ENCODE measurements at places on chromosomes 1 and 21.

GRCh38 chr1:21842606-21843162 is 30.6 kb downstream of the LDLRAD2 start:
- no peak for DNase-seq

DNA sequence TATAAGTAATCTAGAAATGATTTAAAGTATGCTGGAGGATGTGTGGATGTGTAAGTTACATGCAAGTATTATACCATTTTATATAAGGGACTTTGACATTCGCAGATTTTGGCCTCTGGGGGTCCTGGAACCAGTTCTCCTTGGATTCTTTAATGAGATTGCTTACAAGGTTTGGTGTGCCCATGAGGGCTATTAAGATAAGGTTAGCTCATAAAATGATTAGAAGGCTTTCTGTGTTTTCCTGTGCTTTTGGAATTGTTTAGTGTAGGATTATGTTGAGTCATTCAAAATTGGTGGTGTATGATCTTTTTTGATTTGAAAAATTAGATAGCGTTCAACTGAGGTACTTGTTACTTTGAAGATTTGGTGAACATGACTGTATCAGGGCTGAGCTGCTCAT is 5.6 kb downstream of the USP25 start:
- no peak for DNase-seq

DNA sequence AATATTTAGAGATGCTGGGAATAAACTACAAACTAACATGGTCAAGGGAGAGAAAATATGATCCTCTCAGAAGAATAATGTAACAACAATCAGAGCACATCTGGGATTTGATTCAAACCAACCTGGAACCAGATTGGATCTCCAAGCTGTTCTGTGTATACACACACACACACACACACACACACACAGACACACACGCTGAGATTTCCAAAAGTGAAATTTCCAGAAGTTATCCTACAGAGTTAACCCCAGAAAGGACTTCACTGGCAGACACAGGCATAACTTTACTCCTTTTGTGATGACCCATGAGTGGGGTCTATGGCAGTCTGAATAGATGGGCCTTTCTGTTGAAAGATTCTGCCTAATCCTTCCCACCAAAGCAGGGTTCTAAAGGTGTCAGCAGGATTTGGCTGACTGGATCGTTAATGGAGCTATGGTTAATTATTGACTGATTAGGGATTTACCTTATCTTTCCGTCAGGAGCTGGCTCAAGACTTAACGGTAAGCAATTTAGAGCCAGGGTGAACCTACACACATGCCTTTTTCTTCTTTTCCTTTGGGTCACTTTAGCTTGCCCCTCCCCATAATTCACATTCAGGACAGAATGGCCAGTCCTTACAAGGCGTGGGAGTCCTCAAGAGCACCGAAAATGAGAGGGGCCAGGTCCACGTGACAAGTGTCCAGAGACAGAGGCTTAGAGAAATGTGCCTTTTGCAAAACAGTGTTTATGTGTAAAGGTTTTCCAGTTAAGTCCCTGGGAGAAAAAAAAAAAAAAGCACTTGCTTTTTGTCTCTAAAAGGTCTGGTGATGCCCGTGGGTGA is 10.9 kb upstream of the PROX1 start:
- no peak for DNase-seq

- peak; percentile 85 for DNase-seq
Observed at GRCh38 chr1:201895913-201896807, 7.5 kb downstream of the SHISA4 start.

DNA sequence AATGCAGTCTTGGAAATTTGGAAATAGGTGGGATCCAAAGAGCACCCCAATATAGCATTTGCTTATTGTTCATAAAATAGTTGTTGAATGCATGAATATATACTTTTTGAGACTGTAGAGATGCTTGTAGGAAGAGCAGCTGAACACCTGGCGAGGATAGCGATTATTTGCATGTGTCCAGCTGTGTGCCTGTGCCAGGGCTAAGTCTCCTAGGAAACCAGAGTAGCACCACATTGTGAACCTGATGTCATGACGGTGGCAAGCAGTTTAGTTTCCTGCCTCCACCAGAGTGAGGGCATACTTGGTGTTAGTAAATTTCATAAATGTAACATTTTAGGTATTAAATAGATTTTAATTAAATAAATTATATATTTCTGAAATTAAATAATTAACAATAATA is 37.3 kb upstream of the IRF2BP2 start:
- no peak for DNase-seq

DNA sequence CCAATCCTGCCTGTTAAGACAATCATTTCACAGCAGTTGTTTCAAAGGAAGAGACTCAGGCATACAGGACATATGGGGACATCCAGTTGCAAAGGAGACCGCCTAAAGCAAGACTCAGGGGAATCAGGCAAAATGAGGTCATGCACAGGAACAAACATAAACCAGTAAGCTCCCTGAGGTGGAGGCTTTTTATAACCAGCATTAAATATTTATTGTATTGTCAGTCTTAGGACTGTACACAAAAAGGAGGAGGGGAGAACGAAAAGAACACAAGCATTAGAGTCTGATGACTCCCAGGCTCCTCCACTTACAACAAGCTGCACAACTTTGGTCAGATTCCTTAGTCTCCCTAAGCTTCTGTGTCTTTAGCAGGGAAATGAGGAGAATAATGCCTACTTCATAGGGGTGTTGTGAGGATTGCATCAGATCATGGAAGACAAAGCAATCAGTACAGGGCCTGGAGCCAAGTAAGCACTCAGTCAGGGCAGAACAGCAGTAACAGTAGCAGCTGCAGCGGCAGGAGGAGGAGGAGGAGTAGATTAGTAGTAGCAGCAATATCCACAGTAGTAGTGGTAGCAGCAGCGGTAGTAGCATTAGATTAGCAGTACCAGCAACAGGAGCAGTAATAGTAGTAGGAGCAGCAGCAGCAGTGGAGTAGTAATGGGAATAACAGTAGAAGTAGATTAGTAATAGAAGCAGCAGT is 54.2 kb upstream of the SPATA6 start:
- DNase-seq: no peak

DNA sequence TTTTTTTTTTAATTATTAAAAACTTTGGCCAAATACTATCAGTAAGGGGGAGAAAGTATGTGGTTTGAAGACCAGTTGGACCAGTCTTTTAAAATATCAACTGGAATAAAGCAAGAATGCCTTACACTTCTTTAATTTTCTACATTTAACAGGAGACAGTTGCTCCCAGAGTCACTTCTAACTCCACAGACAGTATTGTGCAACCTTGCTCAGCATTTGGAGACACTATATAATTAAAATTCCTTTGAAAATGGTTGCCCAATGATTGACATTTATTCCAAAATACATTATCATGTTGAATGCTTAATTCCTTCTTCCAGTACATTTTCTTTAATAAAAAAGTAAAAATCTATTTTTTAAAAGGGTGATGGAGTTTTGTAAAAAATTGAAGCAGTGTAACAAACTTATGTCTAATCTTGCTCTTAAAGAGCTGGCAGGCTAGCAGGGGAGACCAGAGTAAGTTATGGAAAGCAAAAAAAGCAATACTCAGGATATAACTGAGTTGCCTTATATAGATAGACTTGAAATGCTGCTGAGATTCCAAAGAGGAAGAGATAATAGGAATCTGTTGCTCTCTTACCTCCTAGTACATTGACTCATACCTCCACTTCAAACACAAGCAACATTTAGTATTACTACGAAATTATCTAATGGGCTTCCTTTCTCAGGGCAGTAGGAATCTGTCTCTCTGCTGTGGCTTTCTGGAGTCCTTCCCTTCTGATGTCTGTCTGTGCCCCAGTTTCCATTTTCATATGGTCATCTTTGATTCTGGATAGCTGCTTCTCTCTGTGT is 69.7 kb upstream of the RGL1 start:
- no peak for DNase-seq

- no peak for DNase-seq
Observed at GRCh38 chr1:62208970-62209369, 14.3 kb downstream of the L1TD1 start.

- no peak for DNase-seq
Observed at GRCh38 chr21:41713495-41714281, 53.2 kb downstream of the RIPK4 start.

- no peak for DNase-seq
Observed at GRCh38 chr1:167904652-167905130, 9.2 kb downstream of the ADCY10 start.

DNA sequence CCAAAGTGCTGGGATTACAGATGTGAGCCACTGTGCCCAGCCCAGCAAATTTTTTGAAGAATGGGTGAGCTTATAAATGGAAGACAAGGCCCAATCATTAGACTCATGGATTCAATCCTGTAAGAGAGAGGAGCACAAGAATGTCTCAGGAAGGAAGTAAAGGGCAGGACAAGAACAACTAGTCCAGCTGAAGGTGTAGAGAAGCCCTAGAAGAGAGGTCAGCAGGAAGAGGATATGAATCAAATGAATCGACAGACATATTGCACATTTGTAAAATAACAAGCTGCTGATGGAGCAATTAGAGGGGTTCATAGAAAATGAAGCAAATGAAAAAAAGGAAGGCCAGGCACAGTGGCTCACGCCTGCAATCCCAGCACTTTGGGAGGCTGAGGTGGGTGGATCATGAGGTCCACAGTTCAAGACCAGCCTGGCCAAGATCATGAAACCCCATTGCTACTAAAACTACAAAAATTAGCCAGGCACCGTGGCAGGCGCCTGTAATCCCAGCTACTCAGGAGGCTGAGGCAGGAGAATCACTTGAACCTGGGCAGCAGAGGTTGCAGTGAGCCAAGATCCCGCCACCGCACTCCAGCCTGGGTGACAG is 74.9 kb downstream of the MIS18A start:
- DNase-seq: no peak

GRCh38 chr1:230807029-230807428 is 59.8 kb downstream of the CAPN9 start:
- peak; percentile 28 for DNase-seq

DNA sequence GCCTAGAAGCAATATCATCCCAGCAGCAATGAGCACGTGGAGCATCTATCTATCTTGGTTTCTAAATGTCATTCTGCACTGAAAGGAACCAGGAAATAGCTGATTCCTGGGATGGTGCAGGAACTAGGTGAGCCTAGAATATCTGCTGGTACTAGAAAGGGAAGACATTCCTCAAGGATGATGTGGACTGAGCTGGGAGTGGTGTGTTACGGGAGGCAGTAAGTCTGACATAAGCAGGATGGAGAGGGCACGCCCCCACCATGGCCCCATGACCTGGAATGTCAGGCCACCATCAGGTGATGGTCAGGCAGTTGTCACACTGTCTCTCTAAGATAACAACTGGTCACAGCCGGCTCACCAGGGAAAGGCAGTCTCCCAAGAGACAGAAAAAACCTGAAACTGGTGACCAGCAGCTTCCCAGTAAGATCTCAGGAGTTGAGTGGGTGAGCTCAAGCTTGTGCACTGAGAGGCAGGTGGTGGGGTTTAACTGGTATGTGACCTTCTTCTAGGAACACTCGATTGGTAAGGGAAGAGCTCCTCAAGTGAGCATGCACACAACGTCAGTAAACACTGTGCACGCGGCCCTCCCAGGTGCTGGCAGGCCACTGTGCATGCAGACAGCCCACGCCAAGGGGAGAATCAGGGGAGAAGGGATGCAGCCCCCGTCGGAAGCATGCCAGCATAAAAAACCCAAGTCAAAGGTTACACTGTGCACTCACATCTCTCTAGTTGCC is 148.7 kb downstream of the ADSS2 start:
- DNase-seq: no peak

DNA sequence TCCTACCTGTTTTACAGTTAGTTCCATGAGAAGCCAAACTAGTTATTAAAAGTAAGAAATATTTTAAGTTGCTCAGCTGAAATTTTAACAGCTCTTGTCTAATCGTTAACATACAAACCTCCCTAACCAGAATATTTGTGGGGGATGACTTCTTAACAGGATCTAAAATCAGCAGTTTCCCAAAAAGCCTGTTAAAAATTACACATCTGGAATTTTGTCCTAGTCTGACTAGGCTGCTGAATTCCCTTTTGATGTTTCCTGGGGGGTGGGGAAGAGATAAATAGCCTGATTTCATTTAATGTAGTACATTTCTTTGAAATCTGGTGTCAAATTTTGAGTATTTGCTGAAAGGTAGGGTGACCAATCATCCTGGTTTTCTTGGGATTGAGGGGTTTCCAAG is 78.8 kb upstream of the ARHGAP29 start:
- no peak for DNase-seq

- no peak for DNase-seq
Observed at GRCh38 chr1:232635778-232636356, 5.9 kb upstream of the SIPA1L2 start.

DNA sequence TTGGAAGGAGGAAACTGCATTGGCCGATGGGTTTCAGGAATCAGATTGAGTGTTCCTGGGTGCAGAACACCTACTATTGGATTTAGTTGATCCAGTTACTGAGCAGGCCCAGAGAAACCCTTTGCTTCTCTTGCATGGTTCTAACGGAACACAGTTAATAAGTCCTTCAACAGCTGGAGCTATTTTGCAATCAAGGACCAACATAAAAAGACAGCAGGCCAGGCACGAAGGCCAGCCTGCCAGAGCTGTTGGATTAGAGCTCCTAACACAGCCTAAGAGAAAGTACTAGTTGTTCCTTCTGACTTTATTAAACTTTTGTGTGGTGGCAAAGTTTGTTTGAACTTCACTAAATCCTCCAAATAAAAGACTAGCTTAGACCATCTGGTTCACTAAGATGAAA is 148.0 kb upstream of the LMO4 start:
- DNase-seq: no peak

DNA sequence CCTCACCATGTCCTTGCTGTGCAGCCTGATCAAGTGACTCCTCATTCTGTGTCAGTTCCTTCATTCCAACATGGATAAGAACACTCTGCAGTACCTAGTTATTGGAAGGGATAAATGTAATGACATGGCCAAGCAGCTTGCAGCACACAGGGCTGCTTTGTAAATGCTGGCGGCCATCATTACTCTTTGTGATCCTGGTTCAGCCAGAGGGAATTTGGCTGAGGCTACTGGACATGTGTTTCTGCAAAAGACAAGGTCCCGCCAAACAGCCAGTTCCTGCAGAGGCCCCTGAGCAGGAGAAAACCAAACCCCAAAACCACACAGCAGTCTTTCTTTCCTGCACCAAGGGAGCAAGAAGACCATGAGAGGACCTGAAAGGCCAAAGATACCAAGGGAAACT is 495.8 kb downstream of the AJAP1 start:
- no peak for DNase-seq

GRCh38 chr1:230400007-230400344 is 26.2 kb downstream of the PGBD5 start:
- no peak for DNase-seq

GRCh38 chr1:93579891-93580290 is 101.7 kb downstream of the BCAR3 start:
- DNase-seq: no peak

- DNase-seq: no peak
Observed at GRCh38 chr1:27388337-27389005, 4.0 kb upstream of the GPR3 start.
